Hepatocyte (in vitro differentiated cells): ENCODE measurements at places on chromosomes 1 and 21.

GRCh38 chr1:210366767-210367166, 38.1 kb downstream of the HHAT start:
- peak; percentile 21 for DNase-seq
- no peaks in the 10 kb centered on the region for H3K27me3 ChIP-seq
- no peaks in the 10 kb centered on the region for H3K36me3 ChIP-seq
- no peaks in the 10 kb centered on the region for H3K4me1 ChIP-seq
- no peak overlapping the region for H3K27ac ChIP-seq

GRCh38 chr21:16983420-16983819, 529.4 kb upstream of the CXADR start:
- no peaks in the 10 kb centered on the region for H3K27me3 ChIP-seq
- H3K4me3 ChIP-seq, result no peak overlapping the region
- no peaks in the 10 kb centered on the region for H3K36me3 ChIP-seq
- H3K27ac ChIP-seq, result no peak overlapping the region
- DNase-seq, result no peak

GRCh38 chr1:3186526-3186921, 117.5 kb downstream of the PRDM16 start:
- H3K4me3 ChIP-seq, result no peak overlapping the region
- H3K27ac ChIP-seq, result peak overlapping the region; percentile 4
- H3K4me1 ChIP-seq, result peaks cover 8% of the 10 kb centered on the region
- H3K36me3 ChIP-seq, result no peaks in the 10 kb centered on the region
- DNase-seq, result peak; percentile 73

GRCh38 chr1:159908031-159908940, 8.3 kb upstream of the CFAP45 start:
- H3K27ac ChIP-seq, result no peak overlapping the region
- H3K4me1 ChIP-seq, result peaks cover 31% of the 10 kb centered on the region
- no peak for DNase-seq
- no peaks in the 10 kb centered on the region for H3K36me3 ChIP-seq
- no peaks in the 10 kb centered on the region for H3K27me3 ChIP-seq
- H3K4me3 ChIP-seq, result no peak overlapping the region

GRCh38 chr1:248858096-248858890, 592 bp downstream of the ZNF692 start:
- H3K4me1 ChIP-seq, result peaks cover 16% of the 10 kb centered on the region
- H3K27me3 ChIP-seq, result no peaks in the 10 kb centered on the region

DNA sequence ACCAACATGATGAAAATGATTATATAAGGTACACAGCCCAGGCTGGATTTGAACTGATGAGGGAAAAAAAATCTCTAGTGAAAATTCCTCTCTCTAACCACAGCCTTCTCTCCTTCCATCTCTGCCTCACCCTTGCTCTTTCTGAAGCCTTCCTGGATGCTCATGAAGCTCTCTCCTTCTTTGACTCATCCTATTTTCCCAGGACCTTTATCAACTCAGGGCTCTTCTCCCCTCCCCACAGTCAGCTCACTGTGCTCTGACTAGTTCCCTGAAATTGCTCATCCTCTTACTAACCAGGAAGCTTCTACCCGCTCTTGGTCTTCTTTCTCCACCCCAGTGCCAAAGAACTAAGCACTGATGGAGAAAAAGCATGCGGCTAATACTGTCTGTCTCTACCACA, 46.4 kb upstream of the ERG start:
- H3K27ac ChIP-seq, result peak overlapping the region; percentile 45
- no peaks in the 10 kb centered on the region for H3K27me3 ChIP-seq
- no peak overlapping the region for H3K4me3 ChIP-seq
- H3K4me1 ChIP-seq, result peaks cover 16% of the 10 kb centered on the region

DNA sequence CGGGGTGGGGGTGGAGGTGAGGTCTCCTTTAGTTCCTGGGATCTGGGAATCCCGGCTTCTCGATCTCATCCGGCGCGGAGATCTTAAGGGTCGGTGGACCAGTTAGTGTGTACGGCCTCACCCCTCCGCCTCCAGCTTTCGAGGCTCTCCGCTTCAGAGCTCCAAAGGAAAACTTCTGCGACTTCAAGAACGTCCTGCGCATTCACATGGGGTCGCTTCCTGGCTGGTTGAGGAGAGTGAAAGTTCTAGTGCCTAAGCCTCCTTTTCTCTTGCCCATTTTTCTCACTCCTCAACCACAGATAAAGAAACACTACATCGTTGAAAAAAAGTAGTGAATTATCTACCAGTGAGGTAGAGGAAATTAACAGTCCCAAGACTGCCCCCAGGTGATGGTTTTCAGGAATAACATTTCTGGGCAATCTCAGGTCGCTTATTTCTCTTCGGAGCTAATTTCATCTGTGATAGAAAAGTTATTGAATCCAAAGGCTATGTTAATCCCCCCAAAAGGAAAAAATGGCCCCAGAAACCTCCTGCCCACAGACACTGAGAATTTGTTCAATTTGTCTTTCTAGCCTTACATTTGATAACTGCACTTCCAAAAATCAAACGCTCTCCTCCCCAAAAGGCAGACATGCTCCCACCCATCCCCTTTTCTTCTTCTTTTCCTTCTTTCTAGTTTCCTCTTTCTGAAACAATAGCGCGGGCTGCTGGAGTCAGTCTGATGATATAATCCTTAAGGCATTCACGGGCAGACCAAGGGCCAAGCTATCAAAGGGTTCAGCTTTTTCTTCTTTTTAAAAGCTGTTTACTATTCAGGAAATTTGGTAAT, 20.6 kb upstream of the TBX15 start:
- DNase-seq, result peak; percentile 61
- H3K27ac ChIP-seq, result no peak overlapping the region
- H3K27me3 ChIP-seq, result peaks cover 63% of the 10 kb centered on the region
- H3K4me1 ChIP-seq, result no peaks in the 10 kb centered on the region
- no peaks in the 10 kb centered on the region for H3K36me3 ChIP-seq

DNA sequence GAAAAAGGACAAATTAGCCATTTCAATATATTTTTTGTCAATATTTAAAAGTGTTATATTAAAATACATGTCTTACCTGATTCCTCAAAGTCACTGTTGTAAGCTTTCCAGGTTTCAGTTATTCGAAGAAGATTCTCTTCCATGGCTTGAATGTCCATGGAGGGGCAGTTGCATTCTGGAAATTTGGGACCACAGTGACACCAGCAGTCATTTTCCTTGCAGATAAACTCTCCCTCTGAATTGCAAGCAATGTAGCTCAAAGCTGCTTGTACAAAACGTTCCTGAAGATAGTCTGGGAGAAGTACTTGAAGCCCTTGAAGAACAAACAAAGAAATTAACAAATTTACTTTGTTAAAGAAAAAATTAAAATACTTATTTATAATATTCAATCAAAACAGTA, 251.7 kb downstream of the BRINP3 start:
- no peaks in the 10 kb centered on the region for H3K27me3 ChIP-seq
- no peak overlapping the region for H3K4me3 ChIP-seq
- DNase-seq, result no peak
- no peaks in the 10 kb centered on the region for H3K36me3 ChIP-seq
- no peaks in the 10 kb centered on the region for H3K4me1 ChIP-seq

DNA sequence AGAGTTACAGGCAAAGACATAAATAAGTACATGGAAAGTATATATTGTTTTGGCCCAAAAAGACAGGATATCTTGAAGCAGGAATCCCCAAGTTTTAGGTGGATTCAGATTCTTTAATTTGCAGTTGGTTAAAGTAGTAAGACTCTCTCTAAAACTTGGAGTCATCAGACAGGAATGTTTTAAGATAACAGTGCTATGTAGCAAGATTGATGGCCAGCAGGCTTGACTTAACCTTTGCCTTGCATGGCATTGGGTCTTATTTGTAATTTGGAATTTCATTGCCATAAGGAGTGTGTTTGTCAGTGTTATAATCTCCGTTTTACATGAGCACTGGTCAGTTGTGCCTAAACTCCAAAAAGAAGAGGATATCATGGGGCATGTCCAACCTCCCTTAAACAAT, 727.6 kb upstream of the CHRM3 start:
- H3K4me1 ChIP-seq, result no peaks in the 10 kb centered on the region
- peak; percentile 11 for DNase-seq
- H3K36me3 ChIP-seq, result no peaks in the 10 kb centered on the region
- H3K27me3 ChIP-seq, result no peaks in the 10 kb centered on the region

DNA sequence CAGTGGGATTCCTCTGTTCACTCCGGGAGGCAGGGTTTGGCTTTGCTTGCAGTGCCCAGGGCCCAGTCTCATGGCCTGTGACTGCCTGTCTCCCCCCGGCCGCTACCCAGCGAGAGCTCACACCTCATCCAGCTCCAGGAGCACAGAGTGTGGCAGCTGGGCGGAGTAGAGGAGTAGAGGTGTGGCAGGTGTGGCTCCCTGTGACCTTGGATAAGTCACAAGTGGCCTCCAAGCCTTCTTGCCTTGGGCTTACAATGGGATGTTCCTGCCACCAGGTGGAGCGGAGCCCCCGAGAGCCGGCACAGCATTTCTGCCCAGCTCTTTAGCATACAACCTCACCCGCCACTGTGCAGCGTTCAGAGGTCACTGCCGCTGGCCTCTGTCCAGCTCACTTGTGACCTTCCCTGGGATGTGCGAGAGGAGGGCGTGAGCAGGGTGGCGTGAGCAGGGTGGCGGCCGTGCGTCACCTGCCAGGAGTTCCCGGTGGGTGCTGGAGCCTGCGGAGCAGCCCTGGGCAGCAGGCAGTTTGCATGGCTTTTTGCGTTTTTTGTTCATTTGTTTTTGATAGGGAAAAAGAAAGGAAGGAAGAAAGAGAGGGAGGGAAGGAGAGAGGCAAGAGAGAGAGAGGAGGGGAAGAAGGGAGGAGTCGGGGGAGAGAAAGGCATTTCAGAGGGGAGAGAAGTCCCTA, 42.4 kb downstream of the CRYAA start:
- H3K4me3 ChIP-seq, result no peak overlapping the region
- H3K4me1 ChIP-seq, result peaks cover 16% of the 10 kb centered on the region
- no peaks in the 10 kb centered on the region for H3K27me3 ChIP-seq
- peak; percentile 71 for DNase-seq

DNA sequence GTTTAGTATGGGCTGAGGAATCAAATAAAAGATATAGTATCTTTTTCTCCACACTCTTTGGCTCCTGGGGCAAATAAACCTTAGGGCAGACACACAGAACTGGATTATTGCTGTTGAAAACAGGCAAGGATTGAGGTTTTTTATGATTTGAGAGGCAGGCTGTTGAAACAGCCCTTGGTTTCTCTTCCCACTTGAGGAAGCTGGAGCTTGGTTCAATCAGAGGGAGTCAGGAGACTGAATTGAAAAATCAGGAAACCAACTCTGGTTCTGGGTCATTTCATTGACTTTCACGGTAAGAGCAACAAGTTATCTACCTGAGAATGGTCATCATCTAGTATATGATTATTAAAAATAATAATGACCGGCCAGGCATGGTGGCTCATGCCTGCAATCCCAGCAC, 108.4 kb downstream of the CNIH3 start:
- no peak for DNase-seq
- H3K27me3 ChIP-seq, result no peaks in the 10 kb centered on the region
- no peak overlapping the region for H3K27ac ChIP-seq
- H3K4me3 ChIP-seq, result no peak overlapping the region

GRCh38 chr21:15298306-15298705, 233.5 kb upstream of the NRIP1 start:
- no peak for DNase-seq
- no peak overlapping the region for H3K4me3 ChIP-seq
- peaks cover 5% of the 10 kb centered on the region for H3K4me1 ChIP-seq
- no peaks in the 10 kb centered on the region for H3K27me3 ChIP-seq

DNA sequence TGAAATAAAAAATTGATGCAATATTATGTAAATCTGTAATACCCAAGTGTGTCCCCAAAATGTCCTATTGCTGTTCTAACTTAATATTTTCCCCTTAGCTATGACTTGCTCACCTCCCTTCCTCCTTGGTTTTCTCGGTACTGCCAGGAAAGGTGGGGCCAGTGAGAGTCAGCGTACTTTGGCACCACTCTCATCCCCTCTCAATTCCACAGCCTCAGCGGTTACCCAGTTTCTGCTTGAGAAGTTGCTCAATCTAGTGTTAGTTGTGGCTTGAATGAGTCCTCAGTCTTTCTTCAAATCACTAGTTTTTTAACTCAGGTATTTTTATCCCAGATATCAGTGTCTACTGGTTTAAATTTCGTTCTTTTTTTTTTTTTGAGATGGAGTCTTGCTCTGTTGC, 32.3 kb downstream of the BCAS2 start:
- no peaks in the 10 kb centered on the region for H3K36me3 ChIP-seq
- H3K4me1 ChIP-seq, result no peaks in the 10 kb centered on the region
- no peak overlapping the region for H3K27ac ChIP-seq
- no peaks in the 10 kb centered on the region for H3K27me3 ChIP-seq
- no peak for DNase-seq
- H3K4me3 ChIP-seq, result no peak overlapping the region

DNA sequence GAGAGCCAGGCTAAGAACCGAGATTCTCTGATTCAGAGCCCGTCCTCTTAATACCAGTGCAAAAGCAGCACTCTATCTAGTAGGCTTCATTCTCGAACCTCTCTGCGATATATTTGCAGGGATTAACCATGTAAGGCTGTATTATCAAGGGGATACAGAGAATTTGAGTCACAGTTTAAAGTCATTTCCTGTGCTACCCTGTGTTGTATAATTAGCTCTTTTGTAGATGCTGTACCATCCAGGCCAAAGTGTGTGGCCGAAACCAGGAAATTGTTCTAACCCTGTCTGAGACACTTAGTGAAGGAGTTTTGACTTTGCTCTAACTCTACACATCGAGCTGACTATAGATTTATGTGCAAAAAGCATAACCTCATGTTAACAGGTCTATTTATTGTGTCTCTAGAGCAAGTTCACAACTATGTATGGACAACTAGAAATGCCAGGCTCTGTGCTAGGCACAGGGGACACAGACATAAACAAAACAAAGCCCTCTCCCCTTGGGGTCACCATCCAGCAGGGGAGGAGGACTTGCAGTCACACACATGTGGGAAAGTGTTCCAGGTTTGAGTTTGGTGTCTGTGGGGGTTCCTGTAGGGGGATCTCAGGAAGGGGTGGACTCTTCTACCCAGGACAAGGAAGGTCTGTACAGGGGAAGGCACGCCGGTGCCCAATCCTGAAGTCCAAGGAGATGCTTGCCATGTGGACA, 182.2 kb downstream of the DHRS3 start:
- no peak for DNase-seq
- no peaks in the 10 kb centered on the region for H3K27me3 ChIP-seq
- no peaks in the 10 kb centered on the region for H3K36me3 ChIP-seq
- peaks cover 23% of the 10 kb centered on the region for H3K4me1 ChIP-seq

DNA sequence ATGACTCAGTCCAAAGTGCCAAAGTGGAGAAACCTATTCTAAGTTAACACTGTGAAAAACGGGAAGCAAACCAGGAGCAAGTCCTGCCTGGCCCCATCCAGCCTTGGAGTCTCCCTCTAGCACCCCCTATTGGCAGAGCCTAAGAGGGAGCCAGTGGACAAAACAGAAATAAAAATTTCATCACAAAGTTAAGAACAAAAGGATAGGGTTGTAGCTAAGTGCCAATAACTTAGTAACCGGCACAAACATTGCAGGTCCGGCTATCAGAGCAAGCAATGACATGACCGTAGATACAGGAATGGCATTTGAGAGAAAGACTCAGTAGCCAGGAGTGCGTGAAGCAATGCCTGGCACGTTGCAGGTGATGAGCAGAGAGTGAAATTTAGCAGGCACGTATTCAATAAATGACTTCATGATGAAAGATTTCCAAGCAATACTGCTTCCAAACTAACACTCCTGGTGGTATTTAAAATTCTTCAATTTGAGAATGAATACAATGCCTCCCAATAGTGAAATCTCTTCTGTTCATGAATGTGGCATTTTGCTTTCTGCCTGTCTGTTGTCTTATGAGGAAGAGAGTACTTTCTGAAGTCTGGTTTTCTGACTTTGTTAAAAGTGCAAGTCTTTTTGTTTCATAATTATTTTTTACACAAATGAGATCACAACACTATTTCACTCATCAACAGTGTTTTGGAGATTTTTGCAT, 391.0 kb downstream of the OMA1 start:
- peaks cover 9% of the 10 kb centered on the region for H3K27me3 ChIP-seq
- H3K4me1 ChIP-seq, result no peaks in the 10 kb centered on the region
- peak; percentile 33 for DNase-seq
- no peaks in the 10 kb centered on the region for H3K36me3 ChIP-seq
- no peak overlapping the region for H3K27ac ChIP-seq

GRCh38 chr1:168210312-168210711, 15.5 kb upstream of the SFT2D2 start:
- no peak overlapping the region for H3K27ac ChIP-seq
- no peaks in the 10 kb centered on the region for H3K36me3 ChIP-seq
- DNase-seq, result no peak
